ENCODE measurements at places on chromosomes 16 and 17. TPM values are rescaled to one million over a fixed set of nuclear protein-coding genes. Genes with fewer than 3 reads are reported as not detected.
A peak's percentile ranks its signal among the peaks of the same experiment; 100 is the strongest.

DNA sequence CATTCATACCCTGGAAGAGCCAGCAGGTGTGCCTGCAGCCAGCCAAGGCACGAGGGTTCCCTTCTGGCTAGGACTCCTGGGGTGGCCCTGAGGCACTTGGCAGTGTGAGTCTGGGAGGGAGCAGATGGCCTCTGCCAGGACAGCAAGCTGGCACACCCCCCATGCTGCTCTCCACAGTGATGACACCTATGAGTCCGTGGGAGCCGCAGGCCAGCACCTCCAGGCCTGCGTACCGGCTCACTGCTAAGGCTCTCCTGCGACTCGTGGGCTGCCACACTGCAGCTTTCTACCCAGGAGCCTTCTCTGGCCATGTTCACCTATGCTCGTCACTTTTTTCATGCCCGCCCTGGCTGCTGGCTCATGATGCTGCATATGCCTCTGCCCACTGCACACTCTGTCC lies 68.1 kb downstream of the NDEL1 start:
- no peaks in the 10 kb centered on the region for H3K4me1 ChIP-seq
- no peaks in the 10 kb centered on the region for H3K36me3 ChIP-seq
- H3K4me3 ChIP-seq, result no peak overlapping the region
- H3K27ac ChIP-seq, result no peak overlapping the region
- no peak for DNase-seq

GRCh38 chr17:15261258-15261801 lies 3.8 kb downstream of the PMP22 start:
- H3K27ac ChIP-seq, result no peak overlapping the region
- peaks cover 33% of the 10 kb centered on the region for H3K27me3 ChIP-seq
- no peak for DNase-seq
- H3K4me1 ChIP-seq, result peaks cover 13% of the 10 kb centered on the region
- no peaks in the 10 kb centered on the region for H3K36me3 ChIP-seq
- no peak overlapping the region for H3K4me3 ChIP-seq

DNA sequence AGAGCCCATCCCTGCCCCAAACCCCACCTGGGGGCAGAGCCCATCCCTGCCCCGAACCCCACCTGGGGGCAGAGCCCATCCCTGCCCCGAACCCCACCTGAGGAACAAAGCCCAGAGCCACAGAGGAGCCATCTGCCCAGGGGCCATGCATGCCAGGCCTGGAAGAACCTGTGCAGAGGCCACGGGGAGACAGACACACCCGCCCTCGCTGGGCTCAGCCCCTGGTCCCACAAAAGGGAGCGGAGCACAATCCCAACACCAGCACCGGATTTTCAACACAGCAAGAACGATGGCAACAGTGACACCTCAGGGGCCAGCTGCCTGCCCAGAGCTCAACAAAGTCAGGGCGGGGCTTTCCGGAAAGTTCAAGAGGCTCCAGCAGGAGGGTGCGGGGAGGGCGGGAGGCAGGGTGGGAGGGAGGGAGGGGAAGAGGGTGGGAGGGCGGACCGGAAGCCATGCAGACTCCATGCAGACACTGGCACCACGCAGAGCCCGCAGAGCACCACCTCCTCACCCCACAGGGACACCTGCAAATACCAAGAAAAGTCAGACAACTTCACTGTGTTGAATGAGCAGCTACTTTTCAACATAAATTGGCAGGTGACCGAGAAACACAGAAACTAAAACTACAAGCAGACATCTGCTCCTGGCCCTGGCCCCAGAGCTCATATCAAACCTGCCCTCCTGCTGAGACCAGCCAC lies 27.9 kb upstream of the C16orf95 start:
- no peak overlapping the region for H3K27ac ChIP-seq
- H3K4me3 ChIP-seq, result no peak overlapping the region
- no peaks in the 10 kb centered on the region for H3K27me3 ChIP-seq
- DNase-seq, result peak; percentile 47
- H3K36me3 ChIP-seq, result peaks cover 17% of the 10 kb centered on the region
- peaks cover 12% of the 10 kb centered on the region for H3K4me1 ChIP-seq

- no peak for DNase-seq
- peaks cover 14% of the 10 kb centered on the region for H3K4me1 ChIP-seq
- no peak overlapping the region for H3K27ac ChIP-seq
These were observed 622 bp downstream of the CUEDC1 start for GRCh38 chr17:57954397-57955182.

DNA sequence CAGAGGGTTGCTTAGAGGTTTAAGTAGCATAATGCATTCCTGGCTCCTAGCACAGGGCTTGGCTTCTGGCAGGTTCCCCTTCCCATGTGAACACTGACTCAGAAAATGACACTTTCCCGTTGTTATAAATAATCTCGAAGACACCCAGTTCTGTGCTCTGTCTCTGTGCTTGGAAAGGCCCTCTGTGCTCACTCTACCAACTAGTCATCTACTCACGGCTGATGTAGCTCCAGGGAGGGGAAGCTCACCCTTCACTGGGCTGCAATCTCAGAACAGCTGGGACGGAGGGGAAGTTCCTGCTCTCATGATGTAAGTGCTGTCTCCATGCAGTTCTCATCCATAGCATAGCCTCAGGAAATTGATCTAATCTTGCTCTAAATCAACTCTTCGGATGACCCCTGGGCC lies 230.5 kb upstream of the ASIC2 start:
- no peaks in the 10 kb centered on the region for H3K27me3 ChIP-seq
- no peak overlapping the region for H3K27ac ChIP-seq
- DNase-seq, result no peak
- H3K4me1 ChIP-seq, result no peaks in the 10 kb centered on the region
- no peak overlapping the region for H3K4me3 ChIP-seq

DNA sequence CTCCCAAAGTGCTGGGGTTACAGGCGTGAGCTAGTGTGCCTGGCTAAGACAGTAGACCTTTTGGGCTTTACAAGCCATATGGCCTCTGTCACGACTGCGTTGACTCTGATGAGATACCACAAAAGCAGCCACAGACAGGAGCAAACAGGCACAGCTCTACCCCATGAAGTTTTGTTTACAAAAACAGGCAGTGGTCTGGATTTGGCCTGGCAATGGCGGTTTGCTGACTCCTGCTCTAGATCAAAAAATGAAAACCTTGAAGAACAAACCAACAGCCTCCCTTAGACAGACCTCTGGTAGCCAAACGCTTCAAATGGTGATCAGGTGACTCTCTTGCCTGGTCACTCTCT lies 20.7 kb downstream of the SLC43A2 start:
- no peak overlapping the region for H3K27ac ChIP-seq
- no peaks in the 10 kb centered on the region for H3K36me3 ChIP-seq
- H3K4me1 ChIP-seq, result no peaks in the 10 kb centered on the region

- no peak overlapping the region for H3K27ac ChIP-seq
- H3K27me3 ChIP-seq, result no peaks in the 10 kb centered on the region
- peaks cover 13% of the 10 kb centered on the region for H3K36me3 ChIP-seq
- no peak overlapping the region for H3K4me3 ChIP-seq
- H3K4me1 ChIP-seq, result no peaks in the 10 kb centered on the region
These were observed 164.0 kb downstream of the VPS53 start for GRCh38 chr17:550463-551180.

DNA sequence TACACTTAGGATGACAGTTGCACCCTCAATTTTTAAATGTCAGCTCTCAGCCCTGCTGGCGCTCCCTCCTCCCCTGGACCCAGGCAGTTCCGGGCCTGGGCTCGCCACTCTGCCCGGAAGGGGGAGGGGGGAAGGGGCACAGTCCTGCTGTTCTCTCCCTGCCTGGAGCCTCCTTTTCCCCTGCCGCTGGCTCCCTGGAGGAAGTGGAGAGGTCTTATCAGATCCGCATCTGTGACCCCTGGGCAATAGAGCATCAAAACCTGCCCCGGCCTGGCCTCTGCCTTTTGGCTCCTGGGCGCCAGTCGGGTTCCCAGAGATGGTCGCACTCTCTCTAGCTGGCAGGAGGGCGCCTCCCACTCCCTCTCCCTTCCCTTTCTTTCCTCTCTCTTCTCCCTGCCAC lies 149.3 kb downstream of the IRF8 start:
- H3K36me3 ChIP-seq, result no peaks in the 10 kb centered on the region
- H3K27ac ChIP-seq, result no peak overlapping the region
- H3K4me3 ChIP-seq, result no peak overlapping the region
- H3K27me3 ChIP-seq, result peaks cover 8% of the 10 kb centered on the region
- peaks cover 18% of the 10 kb centered on the region for H3K4me1 ChIP-seq
- DNase-seq, result no peak

GRCh38 chr16:68097088-68097487 lies 11.9 kb downstream of the NFATC3 start:
- no peak overlapping the region for H3K27ac ChIP-seq
- no peaks in the 10 kb centered on the region for H3K36me3 ChIP-seq
- no peak overlapping the region for H3K4me3 ChIP-seq
- H3K27me3 ChIP-seq, result no peaks in the 10 kb centered on the region

- no peaks in the 10 kb centered on the region for H3K36me3 ChIP-seq
- no peak overlapping the region for H3K4me3 ChIP-seq
- no peak overlapping the region for H3K27ac ChIP-seq
- H3K4me1 ChIP-seq, result no peaks in the 10 kb centered on the region
- no peaks in the 10 kb centered on the region for H3K27me3 ChIP-seq
- no peak for DNase-seq
These were observed 10.8 kb downstream of the TMEM235 start for GRCh38 chr17:78242024-78242742.

DNA sequence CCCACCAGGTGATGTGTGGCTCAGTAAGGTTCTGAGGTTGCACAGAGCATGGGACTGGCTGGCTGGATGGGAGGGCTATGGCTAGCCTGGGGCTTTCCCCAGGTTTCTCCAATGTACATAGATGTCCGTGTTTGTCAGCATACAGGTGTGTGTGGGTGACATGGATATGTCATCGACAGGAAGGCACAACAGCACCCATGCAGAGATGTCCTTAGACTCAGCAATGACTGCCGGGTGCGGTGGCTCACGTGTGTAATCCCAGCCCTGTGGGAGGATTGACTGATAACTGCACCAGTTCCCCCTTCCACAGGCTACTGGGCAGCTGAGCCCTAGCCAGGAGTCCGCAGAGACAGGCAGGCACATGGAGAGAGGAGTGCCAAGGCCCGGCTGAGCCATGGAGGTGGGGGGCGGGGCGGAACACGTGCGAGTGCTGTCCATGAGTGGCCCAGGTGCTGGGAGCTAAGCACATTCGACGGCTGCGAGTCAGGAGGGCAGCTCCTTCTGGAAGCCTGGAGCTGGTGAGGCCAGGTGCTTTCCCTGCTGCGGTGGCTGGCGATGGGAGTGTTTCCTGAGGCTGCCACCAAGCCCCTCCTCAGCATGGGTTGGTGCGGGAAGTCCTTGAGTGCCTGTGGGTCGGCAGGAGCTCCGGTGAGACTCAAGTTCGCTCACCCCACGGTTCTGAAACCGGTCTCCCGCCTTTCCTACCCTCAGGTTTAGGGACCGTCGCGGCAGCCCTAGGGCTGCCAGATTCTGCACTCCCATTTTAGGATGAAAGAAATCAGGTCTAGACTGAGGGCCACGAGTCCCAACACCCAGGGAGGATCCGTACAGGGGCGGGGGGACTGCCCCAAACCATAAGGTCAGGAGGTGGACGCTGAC lies 858 bp upstream of the ASPSCR1 start:
- peak; percentile 27 for DNase-seq
- no peaks in the 10 kb centered on the region for H3K27me3 ChIP-seq
- H3K4me1 ChIP-seq, result peaks cover 28% of the 10 kb centered on the region
- peak overlapping the region; percentile 72 for H3K4me3 ChIP-seq

DNA sequence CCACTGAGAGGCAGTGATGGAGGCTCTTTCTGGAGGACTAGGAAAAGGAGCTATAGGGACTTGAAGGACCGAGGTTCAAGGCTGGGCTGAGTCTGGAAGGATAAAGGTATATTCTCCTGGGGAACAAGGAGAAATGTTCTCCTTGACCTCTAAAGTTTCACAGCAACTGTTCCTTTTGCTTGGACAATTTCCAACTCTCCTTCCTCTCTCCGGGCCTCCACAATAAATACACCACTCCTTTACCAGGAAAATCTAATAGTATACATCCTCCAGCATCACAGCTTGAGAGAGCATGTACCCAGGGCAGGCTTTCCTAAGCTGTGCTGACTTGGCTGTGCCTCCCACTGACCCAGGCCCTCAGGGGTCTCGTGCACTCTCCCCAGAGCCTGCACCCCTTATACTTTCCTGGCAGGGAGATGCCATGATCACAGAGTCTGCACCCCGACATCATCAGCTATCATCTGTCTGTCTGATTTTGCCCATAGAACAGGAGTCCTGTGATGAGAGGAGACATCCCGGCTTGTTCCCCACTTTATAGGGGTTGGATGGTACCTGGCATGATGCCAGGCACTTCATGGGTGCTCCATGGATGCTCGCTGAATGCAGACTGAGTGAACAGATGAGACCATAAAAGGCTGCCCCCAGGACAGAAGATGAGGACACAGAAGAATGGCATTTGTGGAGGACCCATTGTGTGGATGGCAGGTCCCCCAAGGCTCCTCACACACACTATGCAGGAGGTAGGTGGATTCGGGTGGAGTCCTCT lies 582.6 kb upstream of the CDH5 start:
- no peak for DNase-seq
- H3K4me3 ChIP-seq, result no peak overlapping the region
- no peaks in the 10 kb centered on the region for H3K27me3 ChIP-seq

DNA sequence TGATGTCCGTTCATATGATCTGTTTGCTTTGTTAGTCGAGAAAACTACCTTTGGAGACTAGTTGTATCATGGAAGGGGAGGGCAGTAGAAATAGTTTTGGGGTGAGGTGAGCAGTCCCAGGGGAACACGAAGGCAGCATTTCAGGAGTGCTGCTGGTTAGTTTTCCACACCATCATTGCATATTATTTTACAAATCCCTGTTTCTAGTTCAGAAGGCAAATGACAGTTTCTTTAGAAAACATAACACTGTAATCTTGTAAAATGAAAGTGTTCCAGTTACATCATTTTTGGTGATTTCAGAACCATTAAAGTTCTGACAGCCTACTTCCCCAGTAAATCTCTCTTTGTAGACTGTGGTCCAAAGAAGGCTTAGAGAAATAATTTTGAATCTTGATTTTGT lies 25.4 kb downstream of the BANP start:
- no peak overlapping the region for H3K27ac ChIP-seq
- no peak for DNase-seq
- no peaks in the 10 kb centered on the region for H3K27me3 ChIP-seq
- H3K36me3 ChIP-seq, result no peaks in the 10 kb centered on the region
- peaks cover 6% of the 10 kb centered on the region for H3K4me1 ChIP-seq

DNA sequence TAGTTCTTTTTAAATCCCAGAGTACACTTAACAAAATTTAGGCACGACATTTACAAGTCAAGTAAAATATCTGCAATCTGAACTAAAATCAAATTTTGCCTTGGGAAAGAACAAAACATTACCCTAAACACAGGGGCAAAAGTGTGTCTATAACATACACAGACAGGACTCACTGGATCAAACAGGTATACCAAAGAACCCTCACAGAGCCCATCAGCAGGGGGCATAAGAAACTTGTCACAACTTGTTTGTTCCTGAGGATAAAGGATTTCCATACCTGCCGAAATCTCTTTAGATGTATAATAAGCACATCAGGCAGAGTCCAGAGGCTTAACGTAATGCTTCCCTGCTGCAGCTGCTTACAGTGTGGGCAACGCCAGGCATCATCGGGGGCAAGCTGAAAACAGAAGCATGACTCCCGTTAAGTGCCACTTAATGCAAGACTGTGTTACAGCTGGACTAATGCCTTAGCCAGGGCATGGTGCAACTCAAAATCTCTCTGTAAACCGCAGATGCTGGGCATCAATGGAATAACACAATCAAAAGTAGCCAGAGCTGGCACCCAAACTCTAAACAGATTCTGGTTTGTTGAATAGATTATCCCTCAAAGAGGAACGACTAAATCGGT lies 67.0 kb downstream of the USP31 start:
- no peak overlapping the region for H3K27ac ChIP-seq
- no peak for DNase-seq
- no peak overlapping the region for H3K4me3 ChIP-seq
- no peaks in the 10 kb centered on the region for H3K4me1 ChIP-seq
- no peaks in the 10 kb centered on the region for H3K27me3 ChIP-seq
- H3K36me3 ChIP-seq, result no peaks in the 10 kb centered on the region

UTS2R gene
- total RNA-seq, result not detected

CDK3 gene
- total RNA-seq, result 5.5 TPM

C16orf74 gene
- 1.1 TPM for total RNA-seq

SMPD3 gene
- 0.15 TPM for total RNA-seq
